ENCODE measurements at places on chromosomes 6 and 20. TPM values are rescaled to one million over a fixed set of nuclear protein-coding genes. Genes with fewer than 3 reads are reported as not detected.
A peak's percentile ranks its signal among the peaks of the same experiment; 100 is the strongest.

Gene TMEM74B
- total RNA-seq, result 4.6 TPM

Gene FGD2
- total RNA-seq, result 8.0 TPM

DNA sequence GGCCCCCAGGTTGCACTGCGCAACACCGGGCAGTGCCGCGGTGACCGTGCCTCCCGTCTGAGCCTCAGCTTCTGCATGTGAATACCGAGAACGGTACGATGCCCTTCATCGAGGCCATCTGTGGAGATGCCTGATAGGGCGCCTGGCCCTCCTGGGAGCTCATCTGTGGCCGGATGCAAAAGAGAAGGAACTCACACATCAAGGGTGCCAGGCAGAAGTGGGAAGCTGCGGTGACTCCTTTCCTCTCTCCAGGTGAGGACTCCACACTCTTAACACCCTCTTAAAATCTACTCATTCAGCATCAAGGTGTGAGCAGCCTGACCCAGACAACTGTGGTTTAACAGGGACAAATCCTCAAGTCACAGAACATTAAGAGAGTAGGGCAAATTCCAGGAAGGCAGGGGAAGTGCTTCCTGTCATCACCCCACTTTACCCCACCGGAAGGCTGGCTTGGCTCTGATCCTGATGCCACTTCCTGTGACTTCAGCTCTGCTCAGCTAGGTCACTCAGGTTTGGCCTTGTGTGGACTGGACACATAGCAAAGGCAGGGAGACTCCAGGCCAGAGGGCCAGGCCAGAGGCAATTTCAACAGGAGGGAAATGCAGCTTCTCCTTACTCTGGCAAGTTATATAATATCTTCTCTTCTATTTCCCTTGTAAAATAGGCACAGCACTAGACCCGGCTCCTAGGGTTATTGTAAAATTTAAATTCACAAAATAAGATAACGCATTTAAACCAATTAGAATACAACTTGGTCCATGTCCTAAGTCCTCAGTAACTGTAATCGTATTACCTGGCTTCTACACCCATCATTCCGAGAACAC is 69.4 kb downstream of the CPNE5 start:
- H3K36me3 ChIP-seq, result peaks cover 11% of the 10 kb centered on the region
- H3K27ac ChIP-seq, result peak overlapping the region; percentile 78
- no peak for DNase-seq
- H3K4me3 ChIP-seq, result no peak overlapping the region
- H3K27me3 ChIP-seq, result no peaks in the 10 kb centered on the region
- peaks cover 66% of the 10 kb centered on the region for H3K4me1 ChIP-seq

- peak overlapping the region; percentile 24 for H3K27ac ChIP-seq
- no peak for DNase-seq
- H3K36me3 ChIP-seq, result no peaks in the 10 kb centered on the region
- H3K4me3 ChIP-seq, result peak overlapping the region; percentile 71
- H3K27me3 ChIP-seq, result no peaks in the 10 kb centered on the region
- no peaks in the 10 kb centered on the region for H3K4me1 ChIP-seq
These were observed 430 bp upstream of the FAM110A start for GRCh38 chr20:833121-833449.

Gene ETV7
- 0.33 TPM for total RNA-seq

DNA sequence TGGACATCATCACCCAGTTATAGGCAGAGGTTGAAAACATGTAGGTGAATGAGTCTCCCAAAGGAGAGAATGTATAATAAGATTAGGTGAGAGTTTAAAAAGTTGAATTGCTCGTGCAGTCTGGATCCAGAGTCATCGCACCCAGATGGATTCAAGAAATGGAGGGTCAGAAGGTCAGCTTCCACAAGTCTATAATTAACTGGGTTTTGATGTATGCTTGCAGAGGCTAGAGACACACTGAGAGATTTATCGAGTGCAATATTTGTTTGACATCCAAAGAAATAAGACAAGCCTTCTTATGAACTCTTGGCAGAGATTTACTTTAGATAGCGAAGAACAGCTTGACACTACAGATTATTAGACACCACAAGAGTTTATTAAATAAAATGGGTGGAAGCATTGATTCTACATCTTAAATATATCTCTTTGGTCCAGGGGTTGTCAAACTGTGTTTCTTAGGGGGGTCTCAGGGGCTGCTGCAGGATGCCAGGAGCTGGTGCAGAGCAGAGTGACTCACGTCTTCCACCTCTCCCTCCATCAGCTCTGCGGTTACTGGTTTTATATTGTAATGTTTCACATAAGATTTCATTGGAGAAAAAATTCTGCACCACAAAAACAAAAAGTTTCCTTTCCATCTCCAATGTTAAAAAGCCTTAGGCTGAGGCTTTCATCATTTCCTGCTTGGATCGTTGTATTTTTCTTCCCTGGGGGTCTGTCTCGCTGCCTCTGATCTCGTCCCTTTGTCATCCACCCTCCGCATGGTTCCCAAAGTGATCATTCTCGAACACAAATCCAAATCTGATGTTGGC is 176.2 kb upstream of the AHI1 start:
- H3K4me1 ChIP-seq, result no peaks in the 10 kb centered on the region
- no peak overlapping the region for H3K27ac ChIP-seq
- H3K36me3 ChIP-seq, result no peaks in the 10 kb centered on the region

DNA sequence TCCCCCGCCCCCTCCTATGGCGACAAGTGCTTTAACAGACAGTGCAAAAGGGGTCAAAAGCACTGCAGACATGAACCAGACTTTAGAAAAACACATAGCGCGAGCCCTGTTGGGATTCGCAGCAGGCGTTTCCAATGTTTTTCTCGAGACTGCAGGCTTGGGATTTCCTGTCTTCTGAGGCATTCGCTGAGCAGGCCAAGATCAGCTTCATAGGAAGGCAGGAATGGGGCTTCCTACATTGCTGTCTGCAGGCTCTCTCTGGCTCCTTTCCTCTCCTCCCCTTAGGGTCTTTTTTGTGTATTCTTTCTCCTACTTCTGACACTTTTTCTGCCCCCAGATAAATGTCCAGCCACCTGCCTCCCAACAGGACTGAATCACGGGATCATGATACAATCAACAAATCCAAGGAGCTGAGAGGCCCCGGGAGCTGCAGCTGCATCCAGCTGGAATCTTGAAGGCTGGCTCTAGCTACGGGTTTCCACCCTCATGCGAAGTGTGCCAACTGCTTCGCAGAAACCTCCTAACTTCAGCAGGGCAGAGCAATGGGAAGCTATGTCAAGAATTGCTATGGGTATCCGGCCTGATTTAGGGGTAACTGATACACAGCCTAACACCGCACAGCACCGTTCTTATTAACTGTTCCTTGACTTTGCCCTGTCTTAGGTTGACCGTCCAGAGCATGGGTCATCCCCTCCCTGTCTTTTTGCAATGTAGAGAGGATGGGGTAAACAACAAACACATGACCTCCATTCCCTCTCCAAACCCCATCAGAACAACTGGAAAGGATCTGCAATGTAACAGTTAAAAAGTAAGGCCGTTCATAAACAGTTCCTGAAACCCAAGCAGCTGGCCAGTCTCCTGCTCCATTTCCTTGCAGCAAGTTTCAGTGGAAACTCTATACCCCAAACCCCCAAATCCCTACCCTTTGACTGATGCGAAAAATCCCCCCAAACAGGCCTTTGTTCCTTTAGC is 31.5 kb downstream of the SNX5 start:
- H3K4me1 ChIP-seq, result no peaks in the 10 kb centered on the region
- no peak overlapping the region for H3K4me3 ChIP-seq
- no peaks in the 10 kb centered on the region for H3K27me3 ChIP-seq
- DNase-seq, result peak; percentile 81

Gene POPDC3
- 57.6 TPM for total RNA-seq

Gene KIF25
- total RNA-seq, result not detected

GRCh38 chr6:144816936-144817335 is 531.8 kb downstream of the UTRN start:
- H3K27me3 ChIP-seq, result no peaks in the 10 kb centered on the region
- H3K4me1 ChIP-seq, result no peaks in the 10 kb centered on the region
- H3K4me3 ChIP-seq, result no peak overlapping the region
- DNase-seq, result no peak
- H3K27ac ChIP-seq, result no peak overlapping the region

Gene DEFB132
- not detected for total RNA-seq

- no peak for DNase-seq
- H3K4me1 ChIP-seq, result no peaks in the 10 kb centered on the region
- H3K27me3 ChIP-seq, result no peaks in the 10 kb centered on the region
These were observed 103.2 kb downstream of the RIN2 start for GRCh38 chr20:19861147-19861759.

- no peak overlapping the region for H3K27ac ChIP-seq
- H3K4me3 ChIP-seq, result no peak overlapping the region
- no peaks in the 10 kb centered on the region for H3K4me1 ChIP-seq
- H3K36me3 ChIP-seq, result no peaks in the 10 kb centered on the region
These were observed 4.5 kb downstream of the ATXN1 start for GRCh38 chr6:16756660-16757255.

- no peaks in the 10 kb centered on the region for H3K27me3 ChIP-seq
- H3K27ac ChIP-seq, result no peak overlapping the region
- no peak for DNase-seq
- no peak overlapping the region for H3K4me3 ChIP-seq
- H3K36me3 ChIP-seq, result no peaks in the 10 kb centered on the region
These were observed 4.2 kb downstream of the KCNB1 start for GRCh38 chr20:49478266-49478665.

GRCh38 chr6:126333729-126334128 is 6.2 kb upstream of the CENPW start:
- H3K4me3 ChIP-seq, result no peak overlapping the region
- no peak overlapping the region for H3K27ac ChIP-seq
- H3K36me3 ChIP-seq, result no peaks in the 10 kb centered on the region
- no peaks in the 10 kb centered on the region for H3K4me1 ChIP-seq
- H3K27me3 ChIP-seq, result no peaks in the 10 kb centered on the region
- no peak for DNase-seq

DNA sequence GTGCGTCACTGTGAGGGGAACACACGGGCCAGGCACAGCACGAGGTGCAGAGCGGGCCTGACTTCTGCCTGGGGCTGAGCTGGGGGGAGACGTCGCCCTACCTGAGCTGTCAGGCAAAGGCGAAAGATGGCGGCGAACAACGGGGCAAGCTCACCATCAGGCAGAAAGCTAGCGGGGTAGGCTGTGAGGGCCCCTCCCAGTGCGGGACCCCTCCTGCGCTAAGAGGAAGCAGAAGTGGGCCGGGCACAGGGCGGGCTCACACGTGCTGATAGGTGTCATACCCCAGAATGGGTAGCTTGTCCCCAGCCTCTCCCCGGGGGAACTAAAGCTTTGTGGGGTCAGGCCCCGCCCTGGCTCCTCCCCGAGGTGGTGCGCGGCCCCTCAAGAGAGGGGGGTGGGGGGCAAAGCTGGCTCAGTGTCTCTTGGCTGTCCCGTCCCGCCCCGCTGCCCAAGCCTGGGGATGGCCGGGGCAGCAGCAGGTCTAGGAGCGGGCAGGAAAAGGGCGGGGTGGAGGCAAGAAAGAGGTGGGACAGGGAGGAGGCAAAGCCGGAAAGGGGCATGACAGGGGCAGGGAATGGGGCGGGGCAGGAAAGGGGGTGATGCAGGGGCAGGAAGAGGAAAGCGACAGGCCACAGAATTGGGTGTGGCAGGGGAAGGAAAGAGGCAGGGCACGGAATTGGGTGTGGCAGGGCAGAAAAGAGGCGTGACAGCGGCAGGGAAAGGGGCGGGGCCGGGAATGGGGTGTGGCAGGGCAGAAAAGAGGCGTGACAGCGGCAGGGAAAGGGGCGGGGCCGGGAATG is 14.7 kb downstream of the UCKL1 start:
- H3K27me3 ChIP-seq, result no peaks in the 10 kb centered on the region
- peaks cover 82% of the 10 kb centered on the region for H3K36me3 ChIP-seq
- H3K27ac ChIP-seq, result peak overlapping the region; percentile 53
- no peak for DNase-seq
- no peaks in the 10 kb centered on the region for H3K4me1 ChIP-seq

DNA sequence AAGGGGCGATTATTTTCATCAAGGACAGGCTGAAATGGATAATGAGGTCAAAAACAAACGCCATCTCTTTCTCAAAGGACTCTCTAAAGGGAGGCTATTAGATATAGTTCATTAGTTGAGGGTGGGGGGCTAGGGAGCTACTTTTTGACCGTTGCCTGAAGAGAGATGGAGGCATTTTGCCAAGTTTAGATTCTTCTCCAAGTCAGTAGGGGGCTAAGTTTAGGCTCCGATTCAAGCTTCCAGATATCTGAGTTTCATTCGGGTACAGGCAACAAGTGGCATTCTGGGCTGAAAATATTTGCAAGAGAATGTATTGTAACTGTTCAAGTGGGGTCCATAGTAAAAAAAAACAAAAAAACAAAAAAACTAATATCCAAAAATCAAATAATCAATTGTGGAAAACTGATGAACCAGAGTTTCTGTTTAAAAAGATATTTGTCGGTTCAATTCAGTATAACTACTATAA is 43.4 kb upstream of the PIM1 start:
- H3K4me1 ChIP-seq, result no peaks in the 10 kb centered on the region
- no peak overlapping the region for H3K4me3 ChIP-seq
- no peaks in the 10 kb centered on the region for H3K27me3 ChIP-seq
- H3K27ac ChIP-seq, result peak overlapping the region; percentile 59
- no peaks in the 10 kb centered on the region for H3K36me3 ChIP-seq
- DNase-seq, result no peak

DNA sequence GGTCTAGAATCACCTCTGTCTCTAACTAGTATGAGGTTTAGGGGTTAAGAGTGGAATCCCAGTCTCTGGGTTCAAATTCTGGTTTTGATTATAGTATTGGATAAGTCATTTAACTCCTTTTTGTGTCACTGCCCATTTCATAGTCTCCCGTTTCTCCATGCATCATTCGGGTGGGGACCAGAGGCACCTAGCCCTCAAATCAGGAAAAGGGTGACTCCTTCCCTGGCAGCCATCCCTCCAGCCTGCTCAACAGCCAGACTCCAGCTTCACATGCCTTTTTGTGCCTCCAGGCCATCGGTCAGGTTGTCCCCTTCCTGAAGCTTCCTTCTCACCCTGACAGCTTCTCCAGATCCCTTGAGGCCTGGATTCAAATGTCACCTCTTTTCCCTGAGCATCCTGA is 139.8 kb downstream of the DHX35 start:
- H3K36me3 ChIP-seq, result no peaks in the 10 kb centered on the region
- DNase-seq, result no peak
- no peak overlapping the region for H3K4me3 ChIP-seq
- no peaks in the 10 kb centered on the region for H3K4me1 ChIP-seq
- H3K27ac ChIP-seq, result no peak overlapping the region

Gene SYCP2L
- 1.1 TPM for total RNA-seq

- no peak overlapping the region for H3K4me3 ChIP-seq
- H3K27me3 ChIP-seq, result no peaks in the 10 kb centered on the region
- peaks cover 12% of the 10 kb centered on the region for H3K4me1 ChIP-seq
- H3K27ac ChIP-seq, result no peak overlapping the region
- H3K36me3 ChIP-seq, result no peaks in the 10 kb centered on the region
These were observed 19.4 kb upstream of the SIRPA start for GRCh38 chr20:1875762-1876161.

GRCh38 chr6:109853426-109853825 is 124.7 kb upstream of the GPR6 start:
- no peak overlapping the region for H3K4me3 ChIP-seq
- H3K27ac ChIP-seq, result no peak overlapping the region
- H3K36me3 ChIP-seq, result no peaks in the 10 kb centered on the region
- no peak for DNase-seq
- no peaks in the 10 kb centered on the region for H3K27me3 ChIP-seq

GRCh38 chr20:51185277-51185676 is 162.4 kb upstream of the KCNG1 start:
- H3K4me3 ChIP-seq, result no peak overlapping the region
- H3K27me3 ChIP-seq, result no peaks in the 10 kb centered on the region
- no peak overlapping the region for H3K27ac ChIP-seq
- no peak for DNase-seq
- no peaks in the 10 kb centered on the region for H3K36me3 ChIP-seq
- H3K4me1 ChIP-seq, result no peaks in the 10 kb centered on the region

- H3K36me3 ChIP-seq, result no peaks in the 10 kb centered on the region
- no peak for DNase-seq
- H3K4me1 ChIP-seq, result no peaks in the 10 kb centered on the region
- peak overlapping the region; percentile 33 for H3K27ac ChIP-seq
- no peak overlapping the region for H3K4me3 ChIP-seq
- H3K27me3 ChIP-seq, result no peaks in the 10 kb centered on the region
These were observed 85.3 kb downstream of the NKAIN2 start for GRCh38 chr6:123888771-123889513.

Measured in right atrium auricular region (tissue), 2 donors.